ENCODE measurements at places on chromosomes 1 and 21.

DNA sequence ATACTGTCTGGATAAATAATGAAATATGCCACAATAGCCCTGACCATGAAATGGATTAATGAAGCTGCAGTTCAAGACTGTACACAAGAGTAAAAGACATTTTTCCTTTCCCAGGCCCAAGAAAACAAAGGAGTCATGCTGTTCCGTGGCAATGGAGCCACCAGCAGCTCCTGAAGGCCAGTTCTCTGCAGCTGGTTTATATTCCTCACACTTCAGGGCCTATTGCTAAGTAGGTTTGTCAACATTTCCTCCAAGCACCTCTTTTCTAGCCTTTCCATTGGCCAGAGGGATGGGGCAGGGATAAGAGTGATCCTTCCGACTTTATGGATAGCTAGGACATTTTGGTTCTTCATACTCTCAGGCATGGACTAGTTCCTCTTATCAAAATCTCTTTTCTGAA, 24.2 kb upstream of the RGL1 start:
- DNase-seq = no peak

DNA sequence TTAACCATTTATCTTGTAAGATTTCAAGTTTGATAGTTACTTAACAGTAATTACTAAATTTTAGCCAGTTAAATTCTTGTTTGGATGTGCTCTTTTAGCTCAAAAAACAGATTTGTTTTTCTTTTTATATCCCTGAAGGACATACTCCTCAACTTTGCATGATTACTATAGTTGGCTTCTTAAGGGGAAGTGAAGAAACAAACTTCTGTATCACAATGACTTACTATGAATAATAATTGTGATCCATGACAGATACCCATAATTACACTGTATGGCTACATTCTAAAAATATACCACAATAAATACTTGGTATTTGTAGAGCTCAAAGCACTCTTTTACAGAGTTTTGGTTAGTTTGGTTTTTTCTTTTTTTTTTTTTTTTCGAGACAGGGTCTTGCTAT, 55.8 kb downstream of the IARS2 start:
- no peak for DNase-seq

DNA sequence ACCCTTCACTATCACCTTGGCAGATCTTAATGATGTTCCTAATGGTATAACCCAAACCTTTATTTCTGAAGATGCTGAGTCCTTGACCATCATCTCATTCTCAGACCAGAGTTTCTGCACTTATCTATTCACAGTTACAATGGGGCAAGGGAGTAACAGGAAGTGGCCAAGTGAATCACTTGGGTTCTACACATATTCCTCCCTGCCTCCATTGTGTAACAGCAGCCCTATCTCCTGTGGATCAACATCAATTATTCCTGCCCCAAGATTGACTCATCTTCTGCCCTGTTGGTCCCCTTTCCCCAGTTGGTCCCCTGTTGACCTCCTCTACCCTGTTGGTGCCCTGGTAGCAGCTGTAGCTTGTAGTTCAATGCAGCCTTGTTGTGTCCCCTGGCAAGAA, 10.3 kb upstream of the S100A7 start:
- DNase-seq = no peak

DNA sequence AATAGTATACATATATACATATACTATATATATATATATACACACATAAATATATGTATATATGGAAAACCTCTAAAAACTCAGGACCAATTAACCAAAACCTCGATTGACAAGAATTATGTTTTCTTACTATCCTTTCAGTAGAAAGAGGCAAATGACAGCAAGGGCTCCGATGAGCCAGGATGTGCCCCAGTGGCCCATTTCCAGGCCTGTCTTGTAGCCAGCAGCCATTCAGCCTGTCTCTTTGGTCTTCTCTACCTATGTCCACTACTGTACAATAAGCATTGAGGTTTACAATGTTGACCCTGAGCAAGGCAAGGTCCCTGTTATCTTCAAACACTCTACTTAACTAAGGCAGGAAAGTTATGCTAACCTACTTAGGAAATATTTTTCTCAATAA, 9.8 kb downstream of the KCNA2 start:
- DNase-seq = no peak
